ENCODE measurements at places on chromosomes 1 and 21. TPM values are rescaled to one million over a fixed set of nuclear protein-coding genes. Genes with fewer than 3 reads are reported as not detected.

The S100A7 gene
- not detected for polyA plus RNA-seq

The S100A1 gene
- not detected for polyA plus RNA-seq

The GNG4 gene
- 57.6 TPM for polyA plus RNA-seq

The CORT gene
- polyA plus RNA-seq: 0.81 TPM

The S100A8 gene
- not detected for polyA plus RNA-seq

The TMEM200B gene
- polyA plus RNA-seq: 0.22 TPM

The FCRL1 gene
- polyA plus RNA-seq: not detected

The KIAA0319L gene
- 46.3 TPM for polyA plus RNA-seq

The GPR61 gene
- 9.7 TPM for polyA plus RNA-seq

The C1orf216 gene
- polyA plus RNA-seq: 7.5 TPM

The ANGPTL1 gene
- not detected for polyA plus RNA-seq

The PGLYRP3 gene
- polyA plus RNA-seq: not detected

The MASP2 gene
- polyA plus RNA-seq: not detected

The FCMR gene
- not detected for polyA plus RNA-seq

The HEYL gene
- not detected for polyA plus RNA-seq

The CFAP126 gene
- not detected for polyA plus RNA-seq

The HES2 gene
- polyA plus RNA-seq: not detected

The GJA5 gene
- not detected for polyA plus RNA-seq

The SPRR2B gene
- polyA plus RNA-seq: not detected

The SGIP1 gene
- 50.4 TPM for polyA plus RNA-seq

The SHISA4 gene
- polyA plus RNA-seq: 1.9 TPM

The DMAP1 gene
- 55.6 TPM for polyA plus RNA-seq

The TSTD1 gene
- 63.5 TPM for polyA plus RNA-seq

The TNFRSF25 gene
- polyA plus RNA-seq: 52.2 TPM

The UBIAD1 gene
- 14.5 TPM for polyA plus RNA-seq

The GJC2 gene
- polyA plus RNA-seq: 1.7 TPM

Measured in neural cell (in vitro differentiated cells).